ENCODE measurements at places on chromosomes 4 and X.

GRCh38 chrX:153628665-153629064 is 18.3 kb upstream of the DUSP9 start:
- no peak for DNase-seq

DNA sequence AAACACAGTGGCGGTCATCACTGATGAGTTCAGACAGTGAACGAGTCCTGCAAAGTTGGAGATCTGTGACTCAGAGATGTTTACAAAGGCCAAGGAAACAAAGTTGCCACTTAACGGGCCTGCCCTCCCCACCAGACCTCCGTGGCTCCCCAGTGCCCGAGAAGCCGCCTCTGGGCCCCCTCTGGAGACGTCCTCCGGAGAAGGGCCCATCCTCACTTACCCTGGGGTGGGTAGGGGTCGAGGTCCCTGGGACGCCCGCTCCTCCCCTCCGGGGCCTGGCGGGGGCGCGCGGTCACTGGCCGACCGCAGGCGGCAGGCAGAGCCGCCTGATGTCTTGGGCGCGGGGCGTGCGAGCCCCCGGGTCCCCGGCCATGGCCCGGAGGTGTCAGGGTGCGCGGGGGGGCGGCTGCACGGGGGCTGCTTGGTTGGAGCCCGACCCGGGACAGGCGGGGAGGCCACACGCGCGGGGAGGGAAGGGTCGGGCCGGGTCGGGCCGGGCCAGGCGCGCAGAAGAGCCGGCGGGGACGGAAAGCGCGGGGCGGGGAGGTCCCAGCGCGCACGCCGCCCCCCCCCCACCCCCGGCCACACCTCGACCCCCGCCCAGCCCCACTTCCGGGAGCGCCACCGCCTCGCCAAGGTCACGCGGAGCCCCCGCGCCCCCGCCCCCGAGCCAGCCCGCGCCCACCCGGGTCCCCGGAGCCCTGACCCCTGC is 529 bp downstream of the DHRSX start:
- peak; percentile 61 for DNase-seq

DNA sequence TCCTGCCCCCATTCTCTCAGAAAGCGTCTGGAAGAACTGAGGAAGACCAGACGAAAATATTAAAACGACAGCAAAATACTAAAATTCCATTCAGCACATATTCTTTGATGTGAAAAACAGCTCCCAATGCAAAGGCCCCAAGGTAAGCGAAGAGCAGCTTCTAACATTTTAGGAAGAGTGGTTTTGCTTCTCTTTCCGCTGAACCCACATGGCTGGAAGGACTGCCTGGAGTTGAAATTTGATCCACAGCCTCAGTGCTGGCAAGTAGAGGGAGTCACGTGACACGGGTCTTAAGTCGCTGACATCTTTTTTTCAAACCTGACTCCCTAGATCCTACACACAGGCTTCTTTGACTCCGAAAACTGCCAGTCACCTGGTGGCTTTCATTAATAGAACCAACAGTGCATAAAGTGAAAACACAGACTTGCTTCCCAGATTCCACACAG is at the start of gene FAM13A:
TSS of gene FAM13A (minus strand) at position 233 of the 446 bp plus-strand sequence. CDS start at position 12, 221 bp downstream.
- peak; percentile 8 for DNase-seq

DNA sequence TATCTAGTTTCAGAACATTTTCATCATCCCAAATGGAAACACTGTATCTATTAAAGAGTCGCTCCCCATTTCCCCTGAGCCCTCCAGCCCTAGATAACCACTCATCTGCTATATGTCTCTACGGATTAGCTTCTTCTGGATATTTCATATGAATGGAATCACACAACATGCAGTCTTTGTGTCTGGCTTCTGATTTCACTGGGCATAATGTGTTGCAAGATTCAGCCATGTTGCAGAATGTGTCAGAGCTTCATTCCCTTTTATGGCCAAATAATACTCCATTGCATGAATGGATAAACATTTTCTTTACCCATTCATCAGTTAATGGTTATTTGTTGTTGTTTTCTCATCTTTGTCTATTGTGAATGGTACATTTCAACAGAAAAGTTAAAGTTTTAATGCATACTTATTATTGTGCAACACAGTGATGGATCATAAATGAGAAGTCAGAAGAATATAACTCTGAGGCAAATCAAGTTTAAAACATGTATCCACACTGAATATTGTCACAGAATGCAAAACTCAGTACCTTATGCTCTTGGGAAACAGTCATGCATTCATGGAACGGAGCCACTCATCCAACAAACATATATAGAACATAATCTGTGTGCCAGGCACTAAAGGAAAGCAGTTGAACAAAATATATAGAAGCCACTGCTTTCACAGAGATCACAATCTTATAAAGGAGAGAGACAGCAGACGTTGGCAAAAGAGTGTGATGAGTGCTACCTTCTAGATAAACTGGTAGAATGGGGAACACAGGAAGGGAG is 57.8 kb upstream of the MAGEA4 start:
- DNase-seq: no peak

DNA sequence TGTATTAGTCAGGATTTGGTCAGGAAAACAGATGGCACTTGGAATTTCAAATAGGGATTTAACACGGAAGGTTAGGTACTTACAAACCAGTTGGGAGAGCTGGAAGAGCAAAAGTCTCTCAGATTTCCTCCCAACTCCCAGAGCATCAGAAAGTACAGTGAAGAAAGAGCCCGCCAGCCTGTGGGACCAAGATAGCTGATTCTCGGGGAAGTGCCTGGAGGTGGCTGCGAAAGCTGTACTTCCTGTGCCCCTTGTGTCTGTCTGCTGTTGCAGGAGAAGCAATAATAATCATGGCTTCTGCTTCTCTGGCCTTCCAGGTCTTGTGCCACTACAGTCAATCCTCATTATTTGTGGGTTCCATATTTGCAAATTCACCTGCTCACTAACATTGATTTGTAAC is 221.0 kb upstream of the BCOR start:
- no peak for DNase-seq
